ENCODE measurements at places on chromosomes 7 and 10. TPM values are rescaled to one million over a fixed set of nuclear protein-coding genes. Genes with fewer than 3 reads are reported as not detected.

GRCh38 chr7:32048970-32049491, 21.2 kb downstream of the PDE1C start:
- DNase-seq, result no peak
- no peak overlapping the region for H3K4me3 ChIP-seq
- H3K27me3 ChIP-seq, result no peaks in the 10 kb centered on the region

DNA sequence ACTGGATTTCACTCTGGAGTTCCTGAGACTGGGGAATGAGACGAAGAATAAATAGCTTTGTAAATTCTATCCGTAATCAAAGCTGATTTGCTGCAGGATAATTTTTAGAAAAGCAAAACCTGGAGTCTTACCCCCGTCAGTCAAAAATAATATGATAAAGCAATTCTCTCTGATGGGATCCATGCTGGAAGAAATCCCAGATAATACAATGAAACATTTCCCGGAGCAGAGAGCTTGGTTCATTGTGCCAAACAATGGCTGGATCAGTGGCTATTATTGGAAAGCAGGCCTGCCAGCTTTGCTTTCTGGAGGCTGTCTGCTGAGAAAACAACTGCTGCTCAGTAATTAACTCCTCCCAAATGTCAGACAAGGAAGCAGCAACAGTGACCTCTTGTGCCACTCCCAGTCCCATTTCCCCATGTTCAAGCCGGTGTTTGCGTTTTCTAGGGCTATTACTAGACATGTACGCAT, 609.4 kb upstream of the PCDH15 start:
- H3K36me3 ChIP-seq, result no peaks in the 10 kb centered on the region
- H3K27ac ChIP-seq, result no peak overlapping the region
- H3K4me3 ChIP-seq, result no peak overlapping the region
- no peaks in the 10 kb centered on the region for H3K27me3 ChIP-seq
- no peak for DNase-seq
- H3K4me1 ChIP-seq, result no peaks in the 10 kb centered on the region

GRCh38 chr10:74249865-74250264, 98.8 kb downstream of the ADK start:
- no peak for DNase-seq
- H3K36me3 ChIP-seq, result no peaks in the 10 kb centered on the region
- H3K27me3 ChIP-seq, result no peaks in the 10 kb centered on the region
- no peak overlapping the region for H3K4me3 ChIP-seq
- H3K27ac ChIP-seq, result no peak overlapping the region

GRCh38 chr7:86130268-86130667, 513.4 kb upstream of the GRM3 start:
- no peaks in the 10 kb centered on the region for H3K4me1 ChIP-seq
- no peaks in the 10 kb centered on the region for H3K27me3 ChIP-seq
- DNase-seq, result no peak

DNA sequence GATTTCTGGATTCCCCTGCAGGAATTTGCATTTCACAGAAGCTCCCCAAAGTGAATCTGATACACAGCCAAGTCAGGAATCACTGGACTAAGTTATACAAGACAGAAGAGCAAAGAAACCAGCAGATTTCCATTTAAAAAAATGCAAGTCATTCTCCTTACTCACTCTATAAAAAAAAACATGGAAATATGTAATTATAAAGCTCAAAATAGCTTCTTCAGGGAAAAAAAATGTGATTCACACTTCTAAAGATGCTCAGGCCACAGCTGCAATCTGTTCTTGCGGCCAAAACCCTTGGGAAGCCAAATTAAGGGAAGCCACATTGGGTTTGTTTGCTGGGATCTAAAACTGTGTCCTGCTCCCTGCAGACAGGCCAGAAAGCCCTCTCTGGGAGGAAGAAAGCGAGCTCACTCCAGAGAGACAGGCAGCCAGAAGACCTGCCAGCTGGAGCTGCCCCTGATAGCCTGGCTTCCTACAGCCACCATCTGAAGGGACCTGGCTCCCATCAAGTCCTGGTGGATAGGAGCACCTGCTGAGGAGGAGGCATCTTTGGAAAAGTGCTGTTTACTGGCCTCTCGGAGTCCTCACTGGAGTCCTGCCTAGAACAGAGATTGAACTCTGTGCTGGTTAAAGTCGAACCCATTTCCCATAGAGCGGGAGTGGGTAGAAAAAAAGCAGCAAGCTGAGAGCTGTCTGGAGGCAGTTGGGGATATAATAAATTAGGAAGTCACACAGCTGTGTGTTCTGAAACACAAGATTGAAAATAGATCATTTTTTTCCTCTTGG, 359.2 kb upstream of the AOAH start:
- H3K4me1 ChIP-seq, result no peaks in the 10 kb centered on the region
- DNase-seq, result no peak
- H3K36me3 ChIP-seq, result no peaks in the 10 kb centered on the region
- H3K27me3 ChIP-seq, result no peaks in the 10 kb centered on the region
- peak overlapping the region; percentile 60 for H3K27ac ChIP-seq

GRCh38 chr7:120168066-120168465, 104.9 kb upstream of the KCND2 start:
- no peaks in the 10 kb centered on the region for H3K27me3 ChIP-seq
- H3K36me3 ChIP-seq, result no peaks in the 10 kb centered on the region
- H3K4me1 ChIP-seq, result peaks cover 2% of the 10 kb centered on the region
- no peak for DNase-seq

GRCh38 chr10:118730756-118731456, 23.9 kb downstream of the CACUL1 start:
- no peaks in the 10 kb centered on the region for H3K36me3 ChIP-seq
- no peaks in the 10 kb centered on the region for H3K27me3 ChIP-seq
- no peaks in the 10 kb centered on the region for H3K4me1 ChIP-seq
- DNase-seq, result no peak
- H3K4me3 ChIP-seq, result no peak overlapping the region
- no peak overlapping the region for H3K27ac ChIP-seq

GRCh38 chr7:131364767-131365344, 37.2 kb downstream of the MKLN1 start:
- no peak overlapping the region for H3K27ac ChIP-seq
- no peaks in the 10 kb centered on the region for H3K36me3 ChIP-seq
- H3K4me3 ChIP-seq, result no peak overlapping the region
- no peaks in the 10 kb centered on the region for H3K4me1 ChIP-seq
- DNase-seq, result no peak

- H3K27me3 ChIP-seq, result no peaks in the 10 kb centered on the region
- peaks cover 8% of the 10 kb centered on the region for H3K36me3 ChIP-seq
- H3K4me3 ChIP-seq, result no peak overlapping the region
- no peak overlapping the region for H3K27ac ChIP-seq
- no peak for DNase-seq
- H3K4me1 ChIP-seq, result no peaks in the 10 kb centered on the region
These were observed 125.0 kb upstream of the ZNF746 start for GRCh38 chr7:149622444-149623210.

DNA sequence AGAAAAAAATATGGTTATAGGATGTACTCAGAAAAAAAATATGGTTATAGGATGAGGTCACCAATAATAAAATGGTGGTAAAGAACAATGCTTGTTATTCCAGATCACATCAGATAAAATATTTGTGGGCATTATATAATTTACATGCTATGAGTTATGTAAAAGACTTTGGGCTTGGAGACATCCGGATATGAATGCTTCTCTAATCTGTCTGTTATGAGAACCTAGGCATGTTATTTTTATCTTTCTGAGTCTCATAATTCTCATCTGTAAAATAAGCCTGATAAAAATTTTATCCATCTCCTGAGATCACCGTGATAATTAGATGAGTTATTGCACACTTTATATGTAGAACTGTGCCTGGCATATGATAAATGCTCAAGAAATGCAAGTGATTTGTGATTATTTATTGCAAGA, 37.8 kb downstream of the DKK1 start:
- H3K27me3 ChIP-seq, result no peaks in the 10 kb centered on the region
- no peak overlapping the region for H3K4me3 ChIP-seq
- H3K4me1 ChIP-seq, result no peaks in the 10 kb centered on the region
- H3K36me3 ChIP-seq, result no peaks in the 10 kb centered on the region
- no peak for DNase-seq

- no peaks in the 10 kb centered on the region for H3K4me1 ChIP-seq
- peaks cover 4% of the 10 kb centered on the region for H3K27me3 ChIP-seq
- DNase-seq, result no peak
- no peak overlapping the region for H3K4me3 ChIP-seq
- no peak overlapping the region for H3K27ac ChIP-seq
These were observed 158.4 kb downstream of the PAXIP1 start for GRCh38 chr7:154844499-154844898.

DNA sequence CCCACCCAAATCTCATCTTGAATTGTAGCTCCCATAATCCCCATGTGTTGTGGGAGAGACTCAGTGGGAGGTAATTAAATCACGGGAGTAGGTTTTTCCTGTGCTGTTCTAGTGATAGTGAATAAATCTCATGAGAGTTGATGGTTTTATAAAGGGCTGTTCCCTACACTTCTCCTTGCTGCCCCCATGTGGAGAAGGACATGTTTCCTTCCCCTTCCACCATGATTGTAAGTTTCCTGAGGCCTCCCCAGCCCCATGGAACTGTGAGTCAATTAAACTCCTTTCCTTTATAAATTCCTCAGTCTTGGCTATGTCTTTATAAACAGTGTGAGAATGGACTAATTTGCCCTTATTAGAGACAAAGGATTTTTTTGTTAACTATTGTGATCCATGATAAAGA, 48.5 kb upstream of the MKX start:
- H3K4me1 ChIP-seq, result no peaks in the 10 kb centered on the region
- no peak for DNase-seq
- no peaks in the 10 kb centered on the region for H3K27me3 ChIP-seq
- no peak overlapping the region for H3K27ac ChIP-seq

DNA sequence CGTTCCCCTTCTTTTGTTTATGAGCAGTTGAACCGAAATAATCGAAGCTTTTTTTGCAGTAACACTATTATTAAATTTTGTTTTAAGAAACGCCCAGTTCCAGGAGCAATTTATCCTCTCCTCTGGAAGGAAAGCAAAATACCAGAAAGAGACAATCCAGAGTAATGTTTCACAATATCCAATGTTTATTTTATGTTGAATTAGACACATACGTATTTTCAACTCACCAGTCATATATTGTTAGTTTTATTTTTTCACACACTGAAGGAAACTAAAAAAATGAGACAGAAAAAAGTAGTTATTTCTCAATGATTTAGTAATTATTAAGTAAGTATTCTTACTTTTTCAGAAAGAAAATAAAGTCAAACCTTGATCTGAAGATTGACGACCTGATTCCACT, 85.1 kb downstream of the MYOF start:
- H3K36me3 ChIP-seq, result peaks cover 1% of the 10 kb centered on the region
- no peak overlapping the region for H3K27ac ChIP-seq
- no peaks in the 10 kb centered on the region for H3K4me1 ChIP-seq
- no peaks in the 10 kb centered on the region for H3K27me3 ChIP-seq

CAMK2B gene
- 2.4 TPM for total RNA-seq

TNRC18 gene
- 108 TPM for total RNA-seq

IFIT2 gene
- 11.9 TPM for total RNA-seq

GIMAP6 gene
- 31.7 TPM for total RNA-seq

TCF7L2 gene
- 57.8 TPM for total RNA-seq

FAM13C gene
- total RNA-seq, result 8.1 TPM

FFAR4 gene
- 0.16 TPM for total RNA-seq

NCF1 gene
- 7.0 TPM for total RNA-seq

All from aorta (tissue), 5 donors.